ENCODE measurements at places on chromosomes 2 and 18. TPM values are rescaled to one million over a fixed set of nuclear protein-coding genes. Genes with fewer than 3 reads are reported as not detected.

PKDCC gene
- total RNA-seq = 51.1 TPM

GPR75 gene
- 1.5 TPM for total RNA-seq

ERBB4 gene
- total RNA-seq = 1.4 TPM

SLC14A1 gene
- not detected for total RNA-seq

LIMS4 gene
- 2.0 TPM for total RNA-seq

SETBP1 gene
- total RNA-seq = 2.4 TPM

HOXD10 gene
- total RNA-seq = 18.8 TPM

MAP3K19 gene
- not detected for total RNA-seq

UGT1A9 gene
- total RNA-seq = not detected

EFHD1 gene
- 16.6 TPM for total RNA-seq

NFATC1 gene
- total RNA-seq = 2.1 TPM

DUSP19 gene
- total RNA-seq = 0.17 TPM

CTLA4 gene
- not detected for total RNA-seq

PRKAG3 gene
- total RNA-seq = not detected

All from epithelial cell of proximal tubule (primary cell).